ENCODE measurements at places on chromosomes 2 and 18.

- no peak for DNase-seq
Measured at GRCh38 chr2:238483656-238484055, 56.9 kb downstream of the ASB1 start.

DNA sequence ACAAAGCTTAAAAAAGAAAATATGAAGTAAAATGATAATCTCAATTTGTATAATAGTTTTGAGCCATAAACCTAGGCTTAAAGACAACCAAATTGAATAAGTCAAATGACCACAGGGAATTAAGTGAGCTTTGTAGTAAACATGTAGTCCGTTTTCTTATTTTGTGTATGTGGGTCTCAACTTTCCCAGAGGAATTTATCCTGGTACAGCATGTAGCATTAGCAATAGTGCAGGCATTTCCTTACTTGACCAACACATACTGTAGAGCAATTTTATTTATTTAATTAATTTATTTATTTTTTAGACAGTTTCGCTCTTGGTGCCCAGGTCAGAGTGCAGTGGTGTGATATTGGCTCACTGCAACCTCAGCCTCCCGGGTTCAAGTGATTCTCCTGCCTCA is 37.5 kb upstream of the MTCL1 start:
- DNase-seq: no peak

GRCh38 chr2:99707592-99707991 is 217.8 kb upstream of the REV1 start:
- DNase-seq: no peak

- DNase-seq: no peak
Measured at GRCh38 chr18:35141567-35142274, 99.1 kb upstream of the ZNF397 start.

- DNase-seq: no peak
Measured at GRCh38 chr18:74679006-74679678, 81.5 kb downstream of the ZNF407 start.

- DNase-seq: no peak
Measured at GRCh38 chr2:206011018-206011614, 74.9 kb downstream of the INO80D start.

- no peak for DNase-seq
Measured at GRCh38 chr2:35790292-35790691, 565.3 kb upstream of the CRIM1 start.

DNA sequence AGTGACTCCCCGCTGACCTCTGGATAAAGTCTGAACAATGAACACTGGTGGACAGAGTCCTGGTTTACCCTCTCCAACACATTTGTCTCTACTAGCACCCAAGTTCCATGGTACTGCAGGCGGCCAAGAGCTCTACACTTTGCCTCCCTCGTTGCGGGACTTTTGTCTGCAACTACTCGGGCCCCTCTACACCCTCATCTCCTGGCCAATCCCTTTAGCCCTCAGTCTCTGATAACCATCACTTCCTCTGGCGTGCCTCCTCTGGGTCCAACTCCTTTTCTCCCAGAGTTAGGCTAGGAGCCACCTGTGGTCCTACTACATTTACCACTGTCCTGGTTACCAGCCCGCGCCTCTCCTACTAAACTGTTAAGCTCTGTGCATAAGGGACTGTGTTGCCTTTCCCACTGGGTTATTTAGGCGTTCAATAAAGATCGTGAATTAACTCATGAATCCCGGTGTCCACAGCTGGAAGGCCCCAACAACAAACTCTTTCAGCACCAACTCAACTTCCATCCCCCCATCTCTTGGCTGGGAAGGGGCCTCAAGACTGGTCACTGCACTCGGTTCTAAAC is 757 bp downstream of the HDHD2 start:
- DNase-seq: no peak

GRCh38 chr2:43458014-43458628 is 137.7 kb downstream of the THADA start:
- no peak for DNase-seq

- DNase-seq: no peak
Measured at GRCh38 chr2:238596571-238597551, 170.1 kb downstream of the ASB1 start.

- no peak for DNase-seq
Measured at GRCh38 chr18:10230072-10230471, 224.4 kb upstream of the APCDD1 start.

DNA sequence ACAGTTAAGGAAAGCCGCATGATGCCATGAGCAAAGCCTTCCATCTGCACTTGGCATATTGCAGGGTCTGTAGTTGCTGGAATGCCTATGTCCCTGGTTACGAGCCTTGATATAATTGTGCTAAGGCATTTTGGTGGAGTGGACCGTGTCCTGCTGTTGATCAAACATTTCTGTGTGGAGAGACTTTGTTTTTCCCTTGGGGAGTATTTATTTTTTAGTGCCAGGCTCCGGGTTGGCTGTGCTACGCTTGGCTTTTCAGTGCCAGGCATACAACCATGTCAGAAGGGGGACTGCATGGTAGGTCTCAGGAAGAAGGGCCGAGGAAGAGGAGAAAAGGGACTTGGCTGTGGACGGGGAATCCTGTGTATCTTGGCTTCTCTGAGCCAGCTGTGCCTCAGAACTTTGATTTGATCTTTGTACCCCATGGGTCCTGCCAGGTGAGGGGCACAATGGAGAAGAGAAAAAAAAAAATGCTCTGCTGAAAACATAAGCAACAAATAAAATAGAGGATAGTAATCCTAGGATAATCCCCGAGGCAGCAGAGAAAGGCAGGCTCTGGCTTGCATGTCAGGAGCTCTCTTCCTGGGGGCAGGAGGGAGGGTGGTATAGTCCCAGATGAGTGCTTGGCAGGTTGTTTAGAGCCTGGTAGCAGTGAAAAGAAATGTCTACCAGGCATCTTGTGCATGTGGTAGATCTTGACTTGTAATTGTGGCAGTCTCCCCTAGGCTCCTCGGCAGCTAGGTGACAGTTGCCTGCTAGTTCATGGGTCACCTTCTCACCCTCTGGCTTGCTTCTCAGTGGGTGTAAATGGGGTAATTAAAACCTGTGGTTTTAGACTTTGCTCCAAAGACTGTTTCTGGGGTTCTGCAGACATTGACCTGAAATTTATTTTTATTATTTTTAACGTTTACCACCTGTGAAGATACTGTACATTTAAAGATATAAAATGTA is 233.0 kb downstream of the NEDD4L start:
- no peak for DNase-seq

- DNase-seq: no peak
Measured at GRCh38 chr2:48221846-48222516, 308.0 kb upstream of the STON1 start.

DNA sequence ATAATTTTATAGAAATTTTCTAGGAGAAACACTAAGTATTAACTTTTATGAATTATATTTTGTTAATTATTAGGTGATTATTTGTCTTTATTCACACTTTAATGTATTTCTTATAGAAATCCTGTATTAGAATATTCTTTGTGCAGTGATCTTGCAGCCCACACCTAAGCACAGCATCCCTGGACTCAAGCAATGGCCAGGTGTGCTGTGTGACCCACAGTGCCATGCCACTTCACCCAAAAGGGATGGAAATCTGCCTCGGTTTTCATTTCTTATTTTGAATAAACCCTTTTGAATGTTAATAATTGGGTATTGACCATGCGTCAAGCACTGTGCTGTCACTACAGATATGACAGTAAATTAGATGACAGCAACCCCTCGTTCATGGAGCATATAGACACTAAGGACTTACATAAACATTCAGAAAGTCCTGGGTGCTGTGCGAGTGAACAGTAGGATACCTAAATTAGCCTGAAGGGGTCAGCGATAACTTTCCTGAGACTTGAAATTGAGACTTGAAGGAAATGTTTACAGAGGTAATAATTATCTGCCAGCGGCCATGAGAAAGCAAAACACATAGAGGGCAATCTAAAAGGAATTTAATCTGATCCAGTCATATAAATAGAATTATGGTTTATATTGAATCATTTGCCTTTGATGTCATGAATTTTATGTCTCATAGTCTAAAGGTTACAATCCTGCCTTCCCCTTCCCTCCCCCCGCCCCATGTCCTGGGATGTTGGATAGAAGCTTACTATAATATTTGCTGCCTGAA is 52.7 kb upstream of the CALCRL start:
- DNase-seq: no peak

GRCh38 chr2:12742891-12743290 is 26.2 kb downstream of the TRIB2 start:
- no peak for DNase-seq

DNA sequence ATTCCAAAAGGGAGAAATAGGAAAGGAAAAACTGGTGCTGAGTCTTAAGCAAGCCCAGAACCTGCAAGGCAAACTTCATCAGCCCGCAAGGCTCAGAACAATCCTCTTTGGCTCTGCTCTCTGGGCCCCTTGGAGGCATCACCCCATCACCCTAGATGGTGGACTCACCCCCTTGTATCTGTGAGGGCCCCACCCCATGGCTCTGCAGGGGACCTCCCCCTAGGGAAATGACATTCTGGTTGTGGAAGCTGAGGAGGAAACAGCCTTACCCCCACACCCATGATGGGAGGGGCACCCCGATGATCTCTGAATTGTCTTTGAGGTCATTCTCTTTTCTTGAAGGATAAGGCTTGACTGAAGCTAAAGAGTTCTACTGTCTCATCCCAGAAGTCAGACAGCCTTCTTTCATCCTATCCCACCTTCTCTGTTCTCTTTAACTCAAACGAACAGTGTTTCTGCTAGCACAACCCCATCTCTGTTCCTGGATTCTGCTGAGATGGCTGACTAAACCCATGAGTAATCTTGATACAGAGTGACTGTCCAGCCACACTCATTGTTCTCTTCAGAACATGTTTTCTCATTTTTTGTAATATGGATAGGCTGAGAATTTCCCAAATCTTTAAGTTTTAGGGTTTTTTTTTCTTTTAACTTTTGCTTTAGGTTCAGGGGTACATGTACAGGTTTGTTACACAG is 492.1 kb upstream of the MYT1L start:
- DNase-seq: no peak

GRCh38 chr2:147430408-147430807 is 414.4 kb upstream of the ACVR2A start:
- no peak for DNase-seq

DNA sequence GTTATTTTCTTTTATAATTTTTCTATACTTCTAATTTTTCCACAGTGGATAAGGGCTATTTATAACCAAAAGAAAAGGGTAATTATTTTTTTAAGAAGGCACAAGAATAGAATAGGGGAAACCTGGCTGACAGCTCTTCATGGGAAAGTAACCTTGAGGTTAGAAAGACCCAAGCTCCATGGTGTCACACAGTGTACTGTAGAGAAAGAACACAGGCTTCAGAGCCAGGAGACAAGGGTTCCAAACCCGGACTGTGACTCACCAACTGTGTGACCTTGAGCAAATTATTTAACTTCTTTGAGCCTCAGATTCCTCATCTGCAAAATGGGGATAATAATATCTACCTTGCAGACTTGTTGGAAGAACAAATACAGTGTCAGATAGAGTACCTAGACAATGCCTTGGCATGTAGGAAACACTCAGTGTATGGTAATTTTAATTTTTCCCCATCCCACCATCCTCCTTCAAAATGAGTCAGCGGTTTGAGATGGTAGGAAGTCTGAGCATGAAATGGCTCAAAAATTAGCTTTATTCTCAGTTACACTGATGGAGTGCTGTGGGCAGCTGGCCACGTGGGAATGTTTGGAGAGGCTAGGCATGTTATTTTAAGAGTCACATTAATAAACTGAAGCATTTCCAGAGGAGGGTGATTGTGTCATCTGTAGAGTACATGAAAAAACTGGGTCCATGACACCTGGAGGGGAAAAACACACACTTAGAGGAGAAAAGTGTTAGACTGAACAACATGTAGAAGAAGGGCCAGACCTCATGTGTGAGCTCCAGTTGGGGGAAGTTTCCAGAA is 36.7 kb downstream of the TMEM37 start:
- no peak for DNase-seq

DNA sequence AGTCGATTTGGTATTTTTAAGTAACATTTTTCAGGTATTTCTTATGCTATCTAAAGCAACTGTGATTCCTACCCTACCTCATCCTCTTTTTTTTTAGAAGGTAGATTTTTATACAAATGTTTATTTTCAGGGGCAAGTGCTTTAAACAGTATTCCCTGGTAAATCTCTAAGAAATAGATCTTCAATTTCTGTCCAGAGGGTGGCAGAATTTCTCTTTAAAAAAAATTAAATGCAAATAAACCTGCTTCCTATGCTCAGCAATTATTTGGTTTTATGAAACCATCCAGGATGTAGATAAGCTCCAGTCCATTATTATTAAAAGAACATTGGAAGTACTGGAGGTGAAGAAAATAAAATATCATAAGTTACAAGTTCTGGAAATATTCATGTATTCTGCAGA is 191.9 kb downstream of the MYO3B start:
- no peak for DNase-seq

DNA sequence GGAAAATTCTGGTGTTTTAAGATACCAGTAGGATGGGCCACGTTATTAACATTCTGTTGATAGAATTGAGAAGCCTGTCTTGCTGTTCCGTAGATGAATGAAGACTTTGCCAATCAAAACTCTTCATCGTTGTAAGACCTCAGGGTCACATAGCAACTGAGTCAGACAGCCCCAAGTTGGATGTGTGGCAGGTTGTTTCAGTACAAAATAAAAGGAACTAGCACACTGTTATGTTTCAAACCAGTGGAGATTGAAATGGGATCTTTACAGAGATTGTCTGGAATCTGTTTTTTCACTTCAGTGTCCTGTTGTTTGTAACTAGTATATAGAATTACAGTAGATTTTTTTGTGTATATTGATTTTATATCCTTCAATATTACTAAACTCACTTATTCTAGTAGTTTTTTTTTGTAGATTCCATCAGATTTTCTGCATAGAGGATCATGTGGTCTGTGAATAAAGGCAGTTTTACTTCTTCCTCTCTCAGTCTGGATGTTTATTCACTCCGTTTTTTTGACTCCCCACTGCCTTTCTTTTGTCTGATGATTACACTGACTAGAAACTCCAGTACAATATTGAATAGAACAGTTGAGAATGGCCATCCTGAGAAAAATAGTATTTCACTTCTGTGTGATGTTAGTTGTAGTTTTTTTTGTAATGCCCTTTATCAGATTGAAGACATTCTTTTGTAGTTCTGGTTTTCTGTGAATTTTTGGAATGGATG is 22.7 kb downstream of the EPC2 start:
- no peak for DNase-seq

DNA sequence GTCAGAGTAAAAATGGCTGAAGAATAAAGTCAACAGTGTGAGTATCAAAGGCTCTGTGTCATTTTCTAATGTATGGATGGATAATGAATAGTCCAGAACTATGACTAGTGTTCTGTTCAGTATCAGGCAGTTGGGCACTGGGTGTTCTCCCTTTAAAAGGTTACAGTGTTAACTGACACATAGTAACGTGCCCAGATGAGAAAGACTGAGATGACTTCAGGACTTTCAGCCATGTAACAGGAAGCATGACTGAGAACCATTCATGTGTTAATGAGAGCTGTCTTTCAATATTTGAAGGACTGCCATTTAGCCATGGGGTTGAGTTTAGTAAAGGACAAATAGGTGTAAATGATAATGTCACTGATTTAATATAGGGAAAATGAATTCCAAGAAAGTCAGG is 187.1 kb downstream of the GULP1 start:
- DNase-seq: no peak
